Hindlimb muscle (tissue), 1 donor: ENCODE measurements at places on chromosomes 11 and 22. TPM values are rescaled to one million over a fixed set of nuclear protein-coding genes. Genes with fewer than 3 reads are reported as not detected.

GRCh38 chr11:133582326-133582725, 50.0 kb upstream of the OPCML start:
- DNase-seq, result no peak

- DNase-seq, result peak; percentile 27
Measured at GRCh38 chr11:94638902-94639373, 71.8 kb downstream of the PIWIL4 start.

DNA sequence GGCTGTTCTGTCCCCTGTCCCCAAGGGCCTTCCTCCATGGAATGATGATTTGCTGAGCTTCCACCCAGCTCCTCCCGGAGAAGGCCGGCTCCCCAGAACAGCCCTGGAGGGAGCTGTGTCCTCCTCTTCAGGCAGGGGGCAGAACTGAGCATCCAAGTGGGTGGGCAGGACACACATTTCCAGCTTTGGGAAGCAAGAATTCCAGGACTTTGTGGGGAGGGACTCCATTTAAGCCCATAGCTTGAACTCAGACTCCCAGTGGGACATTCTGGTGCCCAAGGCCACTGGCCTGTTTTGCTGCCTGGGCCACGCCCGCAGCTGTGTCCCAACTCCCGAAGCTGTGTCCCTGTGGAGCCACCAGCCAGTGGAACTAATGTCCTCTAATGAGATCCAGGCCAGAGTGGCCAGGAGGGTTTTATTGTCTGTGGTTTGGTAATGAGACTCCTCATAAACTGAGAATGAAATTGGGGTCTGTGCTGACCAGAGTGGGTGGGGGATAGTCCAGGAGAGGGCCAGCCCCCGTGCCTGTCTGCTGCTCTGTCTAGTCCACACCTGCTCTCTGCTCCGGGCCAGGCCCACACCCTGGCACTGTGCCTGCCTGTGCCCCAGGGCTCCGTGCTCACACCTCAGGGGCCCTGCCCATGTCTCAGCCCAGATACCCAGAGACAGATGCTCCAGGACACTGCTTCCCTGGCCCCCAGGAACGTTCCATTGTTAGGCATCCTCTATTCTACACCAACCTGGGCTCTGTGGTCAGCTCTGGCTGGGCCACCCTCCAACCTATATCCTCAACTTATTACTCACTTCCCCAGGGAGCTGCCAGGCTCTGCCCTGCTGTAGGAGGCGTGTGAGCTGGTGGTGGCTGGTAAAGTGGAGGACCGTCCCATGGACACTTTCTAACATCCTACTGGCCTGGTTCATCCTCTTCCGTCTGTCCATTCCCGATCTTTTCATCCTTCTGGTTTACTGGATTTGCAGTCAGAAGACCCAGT, 7.6 kb downstream of the NECTIN1 start:
- DNase-seq, result no peak

DNA sequence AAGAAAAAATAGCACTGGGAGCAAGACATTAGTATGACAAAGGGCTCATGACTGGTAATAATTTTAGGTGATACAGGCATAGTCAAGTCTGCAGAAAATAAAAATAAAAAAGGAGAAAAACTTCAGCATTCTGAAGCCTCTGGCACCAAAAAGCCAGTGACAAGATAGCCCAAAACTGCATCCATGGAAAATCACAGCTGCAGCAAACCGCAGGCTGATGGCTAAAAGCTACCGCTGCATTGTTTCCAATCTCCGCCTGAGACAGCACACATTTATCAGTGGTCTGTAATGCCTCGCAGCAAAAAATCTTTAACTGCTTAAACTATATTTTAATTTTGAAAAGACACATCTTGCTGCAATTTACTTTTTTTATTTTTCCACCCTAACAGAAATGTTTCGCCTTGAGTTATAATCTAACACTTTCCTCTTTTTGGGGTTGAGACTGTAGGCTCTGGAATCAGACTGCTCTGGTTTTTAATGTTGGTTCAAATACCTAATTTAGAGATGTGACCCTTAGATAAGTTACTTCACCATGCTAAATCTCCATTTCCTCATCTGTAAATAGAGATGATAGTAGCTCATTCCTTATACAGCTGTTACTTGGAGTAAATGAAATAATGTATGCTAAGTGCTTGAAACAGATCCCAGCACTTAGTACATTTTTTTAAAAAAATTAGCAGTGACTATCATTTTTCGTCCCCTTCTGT, 42.0 kb upstream of the FIBIN start:
- peak; percentile 49 for DNase-seq

Gene TTLL1
- 11.0 TPM for polyA plus RNA-seq

GRCh38 chr11:65742353-65742752, 21.8 kb upstream of the RNASEH2C start:
- DNase-seq, result no peak

DNA sequence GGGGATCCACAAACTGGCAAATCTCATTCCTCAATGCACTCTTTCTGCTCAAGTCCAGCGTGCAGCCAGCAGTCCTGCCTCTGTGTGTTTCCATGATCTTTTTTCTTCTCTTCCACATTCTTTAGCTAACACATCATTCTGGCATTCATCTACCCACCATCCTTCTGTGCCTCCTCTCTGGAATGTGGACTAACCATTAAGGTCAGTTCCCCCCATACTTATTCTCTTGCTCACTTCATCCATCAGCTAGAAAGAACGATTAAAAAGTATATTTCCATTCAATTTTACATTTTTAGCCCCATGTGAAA, 7.8 kb downstream of the KIRREL3 start:
- DNase-seq, result no peak

DNA sequence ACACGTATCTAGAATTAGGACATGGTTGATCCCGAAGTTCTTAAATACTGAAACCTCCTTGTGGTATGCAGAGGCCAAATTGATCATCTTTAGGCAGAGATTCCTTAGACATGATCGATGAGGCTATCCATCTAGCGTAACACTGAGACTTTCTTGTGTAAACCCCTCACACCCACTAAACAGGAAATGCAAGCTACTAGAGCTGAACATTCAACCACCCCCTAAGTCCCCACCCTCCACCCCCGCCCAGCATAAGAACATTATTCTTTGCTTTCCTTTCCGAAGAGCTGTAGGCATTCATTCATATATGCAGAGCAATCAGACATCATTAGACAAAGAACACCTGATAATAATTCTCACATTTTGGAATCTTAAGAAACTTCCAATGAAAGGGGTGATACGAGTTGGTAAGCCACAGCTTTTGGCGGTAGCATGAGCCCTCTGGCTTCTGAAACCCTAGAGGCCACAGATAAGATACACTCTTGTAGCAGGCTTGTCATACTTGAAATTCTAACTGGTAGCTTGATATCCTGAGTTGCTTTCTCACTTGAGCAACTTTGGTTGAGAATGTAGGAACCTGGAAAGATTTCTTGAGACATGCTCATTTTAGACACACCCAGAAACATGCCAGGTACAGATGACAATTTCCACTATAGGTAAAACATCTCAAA, 42.2 kb downstream of the FLI1 start:
- no peak for DNase-seq
